ENCODE measurements at places on chromosomes 13 and 19.

DNA sequence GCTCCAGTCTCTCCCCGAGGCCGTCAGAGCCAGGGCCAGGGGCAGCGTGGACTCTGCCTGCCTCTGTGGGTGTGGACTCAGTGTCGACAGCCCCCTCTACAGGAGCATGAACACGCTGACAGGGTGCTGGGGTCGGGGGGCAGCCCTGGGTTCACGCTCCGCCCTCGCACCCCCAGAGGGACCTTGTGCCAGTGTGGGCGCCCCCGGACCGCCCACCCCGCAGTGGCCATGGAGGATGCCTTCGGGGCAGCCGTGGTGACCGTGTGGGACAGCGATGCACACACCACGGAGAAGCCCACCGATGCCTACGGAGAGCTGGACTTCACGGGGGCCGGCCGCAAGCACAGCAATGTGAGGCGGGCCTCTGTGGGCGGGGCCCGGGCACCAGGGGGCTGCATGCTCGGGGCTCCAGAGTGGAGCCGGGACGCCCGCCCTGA lies 8.3 kb downstream of the TRPM4 start:
- no peak for DNase-seq

DNA sequence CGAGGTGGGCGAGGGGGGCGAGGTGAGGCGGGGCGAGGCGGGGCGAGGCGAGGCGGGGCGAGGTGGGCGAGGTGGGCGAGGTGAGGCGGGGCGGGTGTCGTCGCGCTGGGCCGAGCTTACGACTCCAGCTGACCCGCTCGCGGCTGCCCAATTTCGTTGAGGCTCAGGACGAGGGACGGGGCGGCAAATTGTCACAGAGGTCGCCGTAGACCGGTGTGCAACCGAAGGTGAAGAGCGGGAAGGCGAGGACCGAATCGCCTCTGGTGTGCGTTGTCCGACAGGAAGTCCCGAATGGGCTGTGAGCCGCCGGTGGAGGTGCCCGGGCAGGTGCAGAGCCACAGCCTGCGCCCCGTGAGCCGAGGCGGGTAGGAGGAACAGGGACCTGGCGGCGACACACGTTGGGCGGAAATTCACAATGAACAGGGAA lies at the start of gene LACC1:
Gene LACC1, plus strand, starts transcription at position 150 of the 427 bp plus-strand sequence. CDS start 1,082 bp downstream, outside the sequence.
- peak; percentile 43 for DNase-seq

- DNase-seq, result no peak
These were observed 1084.4 kb upstream of the SPRY2 start for GRCh38 chr13:81425286-81425685.

DNA sequence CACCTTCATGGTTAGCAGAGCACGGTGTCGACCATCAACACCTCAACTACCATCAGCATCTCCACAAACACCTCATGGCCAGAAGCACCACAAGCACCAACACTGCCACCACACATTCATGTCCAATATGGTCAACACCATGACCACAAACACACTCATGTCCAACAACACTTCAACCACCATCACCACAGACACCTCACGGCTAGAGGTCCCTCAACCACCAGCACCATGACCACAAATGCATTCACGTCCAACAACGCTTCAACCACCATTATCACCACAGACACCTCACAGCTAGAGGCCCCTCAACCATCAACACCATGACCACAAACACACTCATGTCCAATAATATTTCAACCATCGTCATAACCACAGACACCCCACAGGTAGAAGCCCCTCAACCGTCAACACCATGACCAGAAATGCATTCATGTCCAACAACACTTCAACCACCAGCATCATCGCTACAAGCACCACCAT lies 10.2 kb downstream of the TRAPPC5 start:
- no peak for DNase-seq

- no peak for DNase-seq
These were observed 951 bp upstream of the MTUS2 start for GRCh38 chr13:28819046-28819730.

- no peak for DNase-seq
These were observed 90.2 kb downstream of the KCTD12 start for GRCh38 chr13:76795701-76796695.

GRCh38 chr19:24098359-24098758 lies 11.4 kb downstream of the ZNF254 start:
- no peak for DNase-seq

GRCh38 chr19:44570984-44571684 lies 41.7 kb upstream of the CEACAM20 start:
- peak; percentile 62 for DNase-seq

DNA sequence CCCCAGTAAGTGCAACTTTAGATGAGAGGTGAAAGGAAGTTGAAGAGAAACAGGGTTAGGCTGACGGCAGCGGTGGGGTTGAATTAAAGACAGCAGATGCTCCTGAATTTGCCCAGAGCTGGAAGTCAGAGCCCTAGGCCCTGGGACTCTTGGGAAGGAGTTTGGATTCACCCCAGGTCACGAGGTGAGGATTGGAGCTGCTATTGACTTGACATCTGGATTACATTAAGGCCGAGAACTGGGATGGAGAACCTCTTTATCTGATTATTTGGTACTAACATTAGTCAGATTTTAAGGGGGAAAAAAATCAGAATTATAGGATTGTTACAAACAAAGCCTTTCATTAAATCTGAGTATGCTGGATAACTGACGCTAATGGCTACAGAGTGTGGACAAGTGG lies 367.2 kb downstream of the ZNF536 start:
- DNase-seq, result no peak

DNA sequence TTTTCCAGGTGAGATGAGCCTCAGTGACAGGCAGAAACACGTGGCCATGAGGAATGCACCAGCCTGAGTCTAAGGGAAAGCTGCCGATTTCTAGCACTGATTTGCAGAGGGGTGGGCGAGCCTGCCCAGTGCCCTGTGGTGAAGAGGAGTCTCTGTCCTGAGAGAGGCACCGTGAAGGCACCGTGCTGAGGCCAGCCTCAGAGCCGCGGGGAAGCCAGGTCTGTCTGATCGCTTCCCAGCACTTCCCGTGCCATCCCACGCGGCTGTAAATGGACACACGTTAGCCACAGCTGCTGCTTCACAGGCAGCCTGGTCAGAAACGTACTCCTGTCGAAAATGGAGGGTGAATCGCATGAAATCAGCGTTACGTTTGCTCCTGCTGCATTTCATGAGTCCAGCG lies 79.8 kb downstream of the ATP11A start:
- DNase-seq, result no peak

GRCh38 chr13:75603038-75603437 lies 33.1 kb upstream of the LMO7 start:
- no peak for DNase-seq

GRCh38 chr13:47564041-47564440 lies 437.0 kb downstream of the SUCLA2 start:
- no peak for DNase-seq

- DNase-seq, result no peak
These were observed 261.9 kb downstream of the KCNRG start for GRCh38 chr13:50277127-50277526.

DNA sequence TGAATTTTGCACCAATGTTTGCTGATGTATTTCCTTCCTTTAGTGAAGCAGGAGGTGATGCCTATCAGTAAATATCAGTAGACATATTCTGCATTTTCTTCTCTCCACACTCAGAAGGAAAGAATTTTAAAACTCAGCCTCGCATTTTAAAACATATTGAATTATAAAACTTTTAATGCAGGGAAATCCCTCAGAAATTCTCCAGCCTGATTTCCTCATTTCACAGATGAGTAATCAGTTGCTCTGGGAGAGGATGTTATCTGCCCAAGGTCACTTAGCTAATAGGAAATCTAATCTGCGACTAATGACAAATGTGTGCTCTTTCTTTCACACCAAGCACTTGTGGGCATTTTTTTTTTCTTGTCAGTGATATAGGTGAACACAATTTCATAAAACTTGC lies 320.6 kb downstream of the ITGBL1 start:
- no peak for DNase-seq

DNA sequence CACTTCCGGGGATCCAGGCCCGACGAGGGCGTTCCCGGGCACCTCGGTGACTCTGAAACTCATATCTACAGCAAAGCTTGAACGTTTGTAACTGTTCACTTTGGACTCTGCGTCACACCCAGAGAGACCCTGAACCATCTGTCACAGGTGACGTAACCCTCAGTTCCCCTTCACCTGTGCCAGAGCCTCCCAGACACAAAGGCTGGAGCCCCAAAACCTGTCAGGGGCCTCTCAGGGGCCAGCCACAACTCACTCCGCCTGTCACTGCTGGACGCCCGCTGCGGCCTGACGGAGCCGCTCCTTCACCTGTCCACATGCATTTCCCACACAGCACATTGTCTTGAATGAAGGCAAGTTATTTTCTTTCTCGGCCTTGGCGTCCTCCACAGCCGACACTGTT lies 8.0 kb downstream of the RASA3 start:
- DNase-seq, result no peak

- no peak for DNase-seq
These were observed 65.0 kb downstream of the ARHGEF7 start for GRCh38 chr13:111179908-111180760.

DNA sequence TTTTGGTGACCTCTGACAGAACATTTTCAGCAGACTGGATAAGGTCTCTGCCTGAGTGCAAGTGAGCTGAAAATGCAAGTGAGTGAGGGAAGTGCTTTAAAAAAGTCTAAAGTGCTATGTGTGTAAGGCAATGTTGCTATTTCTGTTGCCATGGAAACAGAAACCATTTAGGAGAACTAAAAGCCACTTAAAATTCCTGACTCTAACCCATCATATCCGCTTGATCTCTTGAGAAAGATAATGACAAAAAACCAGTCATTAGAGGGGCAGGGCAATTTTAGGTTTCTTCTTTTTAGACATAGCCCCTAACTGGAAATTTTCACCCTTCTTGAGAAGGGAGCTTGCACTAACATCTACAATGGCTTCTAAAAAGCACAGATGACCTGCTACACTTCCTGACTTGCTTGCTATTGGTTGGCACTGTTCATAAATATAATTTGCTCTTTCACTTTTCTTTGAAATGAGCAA lies at the start of gene CYSLTR2:
Gene CYSLTR2, plus strand, starts transcription at position 458 of the 468 bp plus-strand sequence. CDS start 52,889 bp downstream, outside the sequence.
- DNase-seq, result no peak

GRCh38 chr13:98652276-98652675 lies 75.4 kb upstream of the STK24 start:
- no peak for DNase-seq

- DNase-seq, result no peak
These were observed 5.5 kb downstream of the RAB11B start for GRCh38 chr19:8395621-8396082.

- DNase-seq, result no peak
These were observed 6.6 kb upstream of the ISYNA1 start for GRCh38 chr19:18444513-18444912.

DNA sequence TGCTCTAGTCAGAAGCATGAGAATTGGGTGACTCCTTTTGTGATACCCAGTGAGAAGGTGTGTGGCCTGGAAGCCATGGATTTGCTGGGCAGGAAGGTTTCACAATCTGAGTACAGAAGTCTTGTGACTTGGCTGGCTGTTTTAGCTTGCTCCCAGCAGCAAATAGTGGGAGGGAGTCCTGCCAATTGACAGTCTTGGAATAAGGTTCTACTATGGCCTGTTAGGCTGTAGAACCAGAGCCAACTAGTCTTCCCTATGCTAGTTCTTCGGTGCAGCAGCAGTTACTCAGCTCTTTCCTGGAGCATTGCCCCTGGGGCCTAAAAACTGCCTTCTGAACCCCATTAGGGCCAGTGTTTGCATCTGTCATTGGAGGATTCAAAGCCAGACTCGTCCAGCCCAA lies 1935.4 kb upstream of the PCDH20 start:
- no peak for DNase-seq

- DNase-seq, result no peak
These were observed 880.2 kb downstream of the PCDH9 start for GRCh38 chr13:66349966-66350365.

GRCh38 chr13:113166266-113166665 lies 7.8 kb downstream of the PROZ start:
- no peak for DNase-seq

DNA sequence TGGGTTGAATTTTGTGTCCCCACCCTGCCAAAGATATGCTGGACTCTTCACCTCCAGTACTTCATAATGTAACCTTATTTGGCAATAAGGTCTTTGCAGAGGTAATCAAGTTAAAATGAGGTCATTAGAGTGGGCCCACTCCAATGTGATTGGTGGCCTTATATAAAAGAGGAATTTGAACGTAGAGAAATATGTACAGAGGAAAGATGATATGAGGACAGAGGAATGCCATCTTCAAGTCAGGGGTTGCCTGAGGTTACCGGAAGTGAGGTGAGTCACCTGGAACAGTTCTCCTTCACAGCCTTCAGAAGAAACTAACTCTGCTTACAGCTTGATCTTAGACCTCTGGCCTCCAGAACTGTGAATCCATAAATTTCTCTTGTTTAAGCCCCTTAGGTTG lies 69.9 kb downstream of the GPC5 start:
- DNase-seq, result no peak

DNA sequence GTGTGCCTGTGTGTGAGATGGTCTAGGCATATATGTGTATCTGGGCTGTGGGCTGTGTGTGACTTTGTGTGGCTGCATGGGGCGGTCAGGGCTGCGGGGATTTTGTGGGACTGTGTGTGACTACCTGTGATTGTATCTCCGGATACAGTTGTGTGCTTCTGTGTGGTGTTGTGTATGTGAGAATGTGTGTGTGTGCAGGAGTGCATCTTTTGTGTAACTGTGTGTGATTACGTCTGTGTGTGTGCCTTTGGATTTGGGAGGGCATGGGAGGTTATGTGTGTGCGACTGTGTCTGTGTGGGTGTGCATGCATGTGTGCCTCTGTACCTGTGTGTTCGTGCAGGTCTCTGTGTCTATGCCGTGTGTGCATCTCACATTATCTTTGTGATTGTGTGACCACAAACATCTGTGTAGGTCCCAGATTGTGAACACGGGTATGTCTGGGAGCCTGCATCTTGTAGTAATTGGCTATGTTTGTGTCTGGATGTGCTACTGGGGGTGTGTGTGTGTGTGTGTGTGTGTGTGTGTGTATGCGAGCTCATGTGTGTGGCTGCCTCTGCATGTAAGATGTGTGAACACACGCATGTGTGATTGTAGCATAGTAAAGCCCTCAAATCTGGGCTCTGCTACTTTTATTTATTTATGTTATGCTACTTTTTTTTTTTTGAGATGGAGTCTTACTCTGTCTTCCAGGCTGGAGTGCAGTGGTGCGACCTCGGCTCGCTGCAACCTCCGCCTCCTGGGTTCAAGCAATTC lies 7.6 kb downstream of the EHD2 start:
- no peak for DNase-seq

DNA sequence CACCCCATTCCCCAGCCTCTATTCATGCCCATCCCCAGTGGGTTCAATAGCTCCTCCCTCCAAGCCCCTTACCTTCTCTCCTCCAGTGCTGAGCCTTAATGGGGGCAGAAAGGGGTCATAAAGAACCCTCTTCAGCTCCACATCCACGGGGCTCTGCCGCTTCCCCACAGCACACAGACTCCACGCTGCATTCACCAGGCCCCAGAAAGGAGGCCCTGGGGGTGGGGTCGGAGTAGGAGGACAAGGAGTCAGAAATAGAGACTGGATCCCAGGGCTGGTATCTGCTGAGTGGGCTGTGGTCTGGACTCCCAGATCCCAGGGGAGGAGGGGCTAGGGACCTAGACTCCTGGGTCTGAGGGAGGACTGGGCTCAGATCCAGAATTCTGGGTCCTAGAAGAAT lies 1.6 kb downstream of the CA11 start:
- DNase-seq, result no peak

- DNase-seq, result no peak
These were observed 34.5 kb upstream of the MRI1 start for GRCh38 chr19:13729859-13730258.

GRCh38 chr19:29625186-29625651 lies 19.1 kb downstream of the POP4 start:
- no peak for DNase-seq

Data from stimulated activated effector memory CD8-positive, alpha-beta T cell treated with anti-CD3 and anti-CD28 coated beads, Interleukin-12 subunit alpha, Interleukin-12 subunit beta, amount 100 ng/mL, for 72 hours (primary cell).